CD4-positive, alpha-beta T cell (primary cell): ENCODE measurements at places on chromosomes 5 and 9. TPM values are rescaled to one million over a fixed set of nuclear protein-coding genes. Genes with fewer than 3 reads are reported as not detected.

- H3K36me3 ChIP-seq: peaks cover 13% of the 10 kb centered on the region
- peak overlapping the region; percentile 98 for H3K27ac ChIP-seq
- peaks cover 24% of the 10 kb centered on the region for H3K4me1 ChIP-seq
- no peak for DNase-seq
Measured at GRCh38 chr5:132865668-132866341, 464 bp downstream of the GDF9 start.

DNA sequence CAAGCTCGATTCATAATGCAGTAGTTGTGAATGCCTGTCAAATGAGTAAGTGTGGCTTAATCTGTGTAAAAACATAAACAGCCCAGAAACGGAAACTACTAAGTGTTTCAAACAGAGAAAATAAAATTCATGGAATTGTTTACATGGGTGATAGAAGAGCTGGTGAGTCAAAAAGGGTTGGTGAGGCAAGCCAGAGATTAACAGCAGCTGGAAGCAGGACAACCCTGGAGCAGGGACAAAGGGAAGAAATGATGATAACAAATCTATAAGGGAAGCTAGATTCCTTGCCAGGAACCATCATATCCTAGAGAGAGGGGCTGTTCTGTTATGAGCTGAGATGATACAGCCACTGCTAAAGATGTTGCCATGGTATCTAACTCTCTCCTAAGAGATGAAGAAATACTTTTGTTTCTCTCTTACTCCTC lies 18.0 kb upstream of the PRR16 start:
- H3K36me3 ChIP-seq: no peaks in the 10 kb centered on the region
- H3K27me3 ChIP-seq: no peaks in the 10 kb centered on the region
- DNase-seq: no peak
- no peak overlapping the region for H3K27ac ChIP-seq
- no peak overlapping the region for H3K4me3 ChIP-seq

- no peak overlapping the region for H3K27ac ChIP-seq
- H3K27me3 ChIP-seq: no peaks in the 10 kb centered on the region
- peak; percentile 62 for DNase-seq
Measured at GRCh38 chr9:114484854-114485443, 20.3 kb downstream of the WHRN start.

The PCDHB4 gene
- total RNA-seq: not detected

The IRX4 gene
- total RNA-seq: not detected

The DNAH5 gene
- not detected for total RNA-seq
